ENCODE measurements at places on chromosomes 12 and 14. TPM values are rescaled to one million over a fixed set of nuclear protein-coding genes. Genes with fewer than 3 reads are reported as not detected.
A peak's percentile ranks its signal among the peaks of the same experiment; 100 is the strongest.

Gene TMTC2
- 0.55 TPM for total RNA-seq

GRCh38 chr12:39866135-39866534 lies 239.7 kb downstream of the SLC2A13 start:
- H3K4me1 ChIP-seq: no peaks in the 10 kb centered on the region
- no peaks in the 10 kb centered on the region for H3K27me3 ChIP-seq
- no peak overlapping the region for H3K27ac ChIP-seq
- H3K4me3 ChIP-seq: no peak overlapping the region

- no peaks in the 10 kb centered on the region for H3K27me3 ChIP-seq
- peak overlapping the region; percentile 84 for H3K4me3 ChIP-seq
- H3K27ac ChIP-seq: no peak overlapping the region
- H3K36me3 ChIP-seq: peaks cover 2% of the 10 kb centered on the region
Measured at GRCh38 chr12:120711411-120711810, 1.2 kb downstream of the UNC119B start.

DNA sequence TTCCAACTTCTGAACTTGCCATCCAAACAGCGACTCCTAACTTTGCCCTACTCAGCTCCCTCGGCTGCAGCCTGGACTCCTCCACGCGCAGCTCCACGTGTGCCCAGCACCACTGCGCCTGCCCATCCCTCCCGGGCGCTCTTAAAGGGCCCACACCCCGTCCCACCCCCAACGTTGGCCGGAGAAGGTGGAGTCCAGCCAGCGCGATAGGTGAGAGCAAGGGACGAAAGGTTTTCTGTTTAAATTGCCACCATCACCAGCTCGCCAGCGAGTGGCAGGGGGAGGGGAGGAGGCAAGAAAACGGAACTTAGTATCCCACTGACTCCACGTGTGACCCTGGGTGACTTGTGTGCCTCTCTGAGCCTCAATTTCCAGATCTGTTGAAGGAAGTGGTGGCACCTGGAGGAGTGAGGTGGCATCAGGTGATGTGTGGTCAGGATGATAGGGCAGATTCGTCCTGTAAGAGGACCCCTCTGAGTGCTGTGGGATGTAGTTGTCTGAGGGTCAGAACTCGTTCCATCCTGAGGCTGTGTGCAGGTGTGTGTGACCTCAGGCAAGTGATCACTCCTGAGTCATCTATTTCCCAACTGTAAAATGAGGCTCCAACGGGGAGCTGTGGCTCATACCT lies 59.7 kb downstream of the TRPV4 start:
- no peak overlapping the region for H3K27ac ChIP-seq
- H3K27me3 ChIP-seq: no peaks in the 10 kb centered on the region
- 0 out of 3 replicates have a peak, but pooled peaks cover 6% of the 10 kb centered on the region for H3K36me3 ChIP-seq
